ENCODE measurements at places on chromosomes 5 and 9.

GRCh38 chr5:65620021-65620420 is 4.1 kb downstream of the TRIM23 start:
- DNase-seq = no peak

GRCh38 chr5:35908814-35909213 is 29.6 kb downstream of the CAPSL start:
- DNase-seq = no peak

DNA sequence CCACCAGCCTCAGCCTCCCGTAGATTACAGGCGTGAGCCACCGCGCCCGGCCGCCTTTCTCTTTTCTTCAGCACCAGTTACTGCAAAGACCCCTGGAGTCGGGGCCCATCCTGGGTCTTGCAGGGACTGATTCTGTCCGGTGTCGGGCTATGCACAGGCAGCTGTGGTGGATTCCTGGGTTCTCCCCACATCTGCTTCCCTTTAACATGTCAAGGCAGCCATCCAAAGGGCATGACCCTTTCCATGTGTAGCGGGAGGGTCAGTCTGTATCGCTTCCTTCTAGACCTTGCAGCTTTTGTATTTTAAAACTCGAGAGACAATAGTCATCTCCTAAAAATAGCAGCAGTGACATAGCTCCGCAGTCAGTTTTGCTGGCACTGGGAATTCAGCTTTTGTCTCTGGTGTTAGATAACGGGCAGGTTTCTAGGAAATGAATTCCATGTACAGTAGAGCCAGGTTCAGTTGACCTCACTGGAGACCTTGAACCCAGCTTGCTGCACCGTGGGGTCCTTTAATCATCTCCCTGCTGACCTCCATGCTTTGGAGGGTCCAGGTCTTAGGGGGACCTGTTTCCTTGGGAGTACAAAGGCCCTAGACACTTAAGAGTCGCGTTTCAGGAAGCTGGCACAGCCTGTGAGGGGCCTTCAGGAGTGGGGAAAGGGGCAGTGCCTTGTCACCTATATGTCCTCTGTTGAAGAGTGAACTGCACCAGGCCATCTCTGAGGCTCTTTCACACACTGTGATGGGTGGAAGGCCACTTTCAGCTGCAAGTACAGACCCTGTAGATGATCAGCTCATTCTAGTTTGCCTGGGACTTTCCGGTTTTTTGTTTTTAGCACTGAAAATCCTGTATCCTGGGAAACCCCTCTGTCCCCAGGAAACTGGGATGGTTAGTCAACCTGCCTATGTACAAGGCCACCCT is 13.8 kb downstream of the ANKRD33B start:
- no peak for DNase-seq

DNA sequence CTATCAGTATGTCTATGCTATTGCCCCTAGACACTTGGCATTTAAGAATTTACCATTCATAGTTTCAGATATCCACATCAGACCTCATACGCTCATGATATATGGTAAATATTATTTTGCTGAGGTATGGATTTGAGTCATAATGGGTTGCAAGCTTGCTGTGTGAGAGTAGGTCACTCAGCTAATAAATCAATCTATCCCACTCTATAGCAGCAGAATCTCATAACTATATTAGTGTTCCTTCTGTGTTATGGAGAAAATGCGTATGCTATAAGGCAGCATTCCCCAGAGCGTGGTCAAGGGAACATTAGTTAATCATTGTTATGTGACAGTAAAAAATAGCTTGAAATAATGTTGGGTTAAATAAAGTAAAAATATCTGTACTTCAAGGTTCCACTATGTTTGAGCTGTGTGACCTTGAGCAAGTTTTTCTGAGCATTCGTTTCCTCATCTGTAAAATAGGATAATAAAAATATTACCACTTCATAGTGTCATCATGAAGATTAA is 7.7 kb downstream of the TRIM32 start:
- DNase-seq = no peak

DNA sequence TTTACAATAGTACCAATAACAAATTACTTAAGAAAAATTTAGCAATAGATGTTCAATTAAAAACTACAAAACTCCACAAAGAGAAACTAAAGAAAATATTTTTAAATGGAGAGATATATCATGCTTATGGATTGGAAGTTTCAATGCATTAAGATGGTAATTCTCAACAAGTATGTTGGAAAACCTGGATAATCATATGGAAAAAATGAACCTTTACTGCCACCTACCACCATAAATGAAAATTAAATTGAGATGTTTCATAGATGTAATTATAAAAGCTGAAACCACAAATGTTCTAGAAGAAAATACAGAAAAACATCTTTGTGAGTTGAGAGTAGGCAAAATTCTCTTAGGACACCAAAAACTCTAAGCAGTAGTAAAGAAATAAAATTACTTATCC is 121.7 kb downstream of the ANKRD18B start:
- DNase-seq = no peak

All from GM19239 (cell line).